Urinary bladder (tissue), 4 donors: ENCODE measurements at places on chromosomes 6 and 20. TPM values are rescaled to one million over a fixed set of nuclear protein-coding genes. Genes with fewer than 3 reads are reported as not detected.

- DNase-seq = peak; percentile 33
Observed at GRCh38 chr6:21033575-21034026, 499.3 kb downstream of the CDKAL1 start.

DNA sequence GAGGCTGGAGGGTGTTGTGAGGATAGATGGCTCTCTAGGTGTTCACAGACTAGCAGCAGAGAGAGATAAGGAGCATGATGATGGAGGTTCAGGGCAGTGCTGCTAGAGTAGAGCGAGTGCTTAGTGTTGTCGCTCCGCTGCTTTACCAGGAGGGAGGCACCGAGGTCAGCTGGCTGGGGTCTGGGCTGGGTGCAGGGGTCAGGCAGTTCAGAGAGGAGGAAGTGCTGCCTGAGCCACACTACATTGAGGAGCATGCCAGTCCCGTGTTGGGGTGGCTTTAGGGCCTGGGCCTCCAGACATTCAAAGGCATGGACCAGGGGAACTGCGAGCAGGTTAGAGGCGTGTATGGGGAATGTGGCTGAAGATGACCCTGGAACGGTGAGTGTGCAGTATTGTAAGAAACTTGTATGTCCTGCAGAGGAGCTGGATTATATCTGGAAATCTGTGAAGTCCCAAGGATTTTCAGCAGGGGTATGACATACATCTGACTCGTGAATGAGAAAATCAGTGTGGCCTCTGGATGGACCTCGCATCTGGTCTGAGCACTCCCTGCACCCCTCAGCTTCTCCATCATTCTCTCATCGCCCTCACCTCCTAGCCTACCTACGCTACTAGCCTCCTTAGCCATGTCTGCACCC lies 66.9 kb downstream of the IGF2R start:
- DNase-seq = no peak

- no peak for DNase-seq
Observed at GRCh38 chr20:49699200-49699992, 14.3 kb downstream of the B4GALT5 start.

DNA sequence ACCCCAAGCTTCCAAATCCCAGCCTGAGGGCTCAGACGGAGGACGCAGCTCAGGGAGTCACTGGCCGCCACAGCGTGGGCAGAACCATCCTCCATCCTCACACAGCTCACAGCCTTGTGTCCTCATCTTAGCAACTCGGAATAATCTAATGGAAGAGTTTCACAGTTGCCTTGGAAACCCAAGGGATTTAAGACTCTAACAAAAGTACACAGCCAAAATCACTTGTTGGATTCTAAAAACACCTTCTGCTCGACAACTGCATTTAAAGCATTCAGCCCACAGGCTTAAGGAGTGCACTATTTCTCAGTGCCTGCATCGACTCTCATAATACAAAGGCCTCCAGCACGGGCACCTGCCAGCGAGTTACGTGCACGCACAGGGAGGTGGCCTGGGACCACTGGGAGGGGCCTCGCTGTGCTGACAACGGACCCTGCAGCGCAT lies 45.4 kb downstream of the ZBTB46 start:
- no peak for DNase-seq

DNA sequence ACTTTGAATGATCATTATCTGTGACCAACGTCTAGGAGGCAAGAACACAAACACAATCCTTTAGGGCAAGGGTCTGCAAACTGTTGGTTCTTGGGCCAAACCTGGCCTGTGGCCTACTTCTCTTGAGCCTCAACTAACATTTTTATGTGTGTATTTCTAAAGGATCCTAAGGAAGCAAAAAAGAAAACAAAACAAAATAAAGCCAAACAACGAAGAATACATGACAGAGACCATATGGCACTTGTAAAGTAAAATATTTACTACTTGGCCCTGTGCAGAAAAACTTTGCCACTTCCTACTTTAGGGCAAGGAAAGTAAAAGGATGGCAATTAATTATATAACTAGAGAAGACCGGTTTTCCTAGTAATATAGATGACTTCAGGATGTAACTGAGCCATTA lies 1056.2 kb downstream of the EPHA7 start:
- DNase-seq = no peak

DNA sequence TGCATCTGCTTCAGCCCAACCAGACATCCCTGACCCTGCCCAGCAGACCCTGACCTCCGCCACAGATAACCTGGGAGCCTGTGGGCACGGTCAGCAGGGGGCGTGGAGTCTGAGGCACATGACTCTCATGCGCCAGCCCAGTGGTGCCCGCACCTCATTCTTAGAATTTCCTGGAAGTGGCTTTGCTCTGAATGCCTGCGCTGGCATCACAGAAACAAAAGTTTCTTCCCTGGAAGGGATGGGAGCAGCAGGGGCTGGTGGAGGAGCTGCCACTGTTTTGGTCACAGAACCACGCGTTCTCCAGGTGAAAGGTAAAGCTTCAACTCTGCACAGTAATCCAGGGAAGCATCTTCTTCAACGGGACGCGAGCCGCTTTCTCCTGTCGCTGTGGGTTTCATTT lies 67.9 kb upstream of the DUSP22 start:
- no peak for DNase-seq

DNA sequence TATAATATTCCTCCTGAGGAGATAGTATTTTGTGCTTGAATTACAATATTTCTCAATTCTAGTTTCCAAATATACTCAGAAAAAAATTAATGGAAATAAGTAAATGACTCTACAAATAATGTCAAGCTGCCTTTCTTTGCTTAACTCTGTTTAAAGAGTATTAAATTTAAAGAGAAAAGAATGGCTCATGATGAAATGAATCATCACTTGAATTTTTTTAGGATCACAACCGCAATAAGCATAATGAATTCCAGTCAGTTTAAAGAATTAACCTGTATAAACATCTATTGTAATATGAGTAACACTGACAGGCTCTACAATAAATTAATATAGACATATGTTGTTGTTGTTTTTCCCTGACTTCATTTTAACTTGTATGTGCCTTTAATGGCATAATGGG lies 266.2 kb upstream of the ADGRB3 start:
- DNase-seq = no peak

DNA sequence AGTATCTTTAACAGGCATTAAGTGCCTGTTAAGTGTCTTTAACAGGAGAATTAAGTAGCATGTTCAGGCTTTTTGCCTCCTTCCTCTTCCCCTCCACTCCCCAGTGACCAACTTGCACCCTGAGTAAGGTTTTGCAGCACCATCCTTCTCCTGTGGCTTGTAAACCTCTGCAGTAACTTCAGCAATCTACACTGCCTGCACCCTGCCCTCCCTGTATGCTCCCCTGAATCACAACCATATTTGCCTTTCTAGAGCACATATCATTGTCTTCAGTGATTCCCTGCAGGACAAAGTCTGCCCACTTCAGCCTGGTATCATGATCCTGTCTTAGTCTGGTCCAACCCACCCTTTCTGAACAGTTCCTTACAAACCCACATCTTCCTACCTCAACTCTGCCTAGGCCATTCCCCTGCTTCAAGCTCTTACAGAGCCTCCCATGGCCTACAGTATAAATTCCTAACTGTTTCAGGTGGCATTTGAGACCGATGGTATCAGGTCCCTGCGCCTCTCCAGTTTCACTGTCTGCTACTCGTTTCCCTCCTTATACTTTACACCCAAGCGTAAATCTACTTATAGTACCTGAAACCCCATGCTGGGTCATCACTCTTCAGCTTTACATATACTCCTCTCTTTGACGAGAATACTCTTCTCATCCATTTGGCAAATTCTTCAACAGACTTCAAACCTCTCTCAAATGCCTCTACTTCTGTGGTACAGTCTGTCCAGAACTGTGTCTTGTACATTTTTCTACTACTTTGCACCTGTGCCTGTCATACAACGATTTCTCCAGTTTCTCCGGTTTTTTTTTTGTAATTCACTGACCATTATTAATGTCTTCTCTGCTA lies 69.8 kb downstream of the ZHX3 start:
- no peak for DNase-seq

DNA sequence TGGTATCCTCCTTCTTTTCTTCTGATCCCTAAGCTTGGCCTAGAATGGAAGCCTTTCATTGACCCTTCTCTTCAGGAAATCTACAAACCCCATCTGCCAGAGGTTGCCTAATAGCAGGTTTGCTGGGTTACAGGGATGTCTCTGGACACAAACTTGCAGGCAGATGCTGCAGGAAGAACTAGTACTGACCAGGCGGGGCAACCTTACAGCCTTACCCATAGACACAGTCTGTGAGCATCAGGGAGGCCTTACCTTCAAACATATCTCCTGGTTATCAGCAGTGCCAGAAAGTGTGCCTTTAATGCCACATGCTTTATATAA lies 2.6 kb downstream of the SCUBE3 start:
- no peak for DNase-seq

- no peak for DNase-seq
Observed at GRCh38 chr6:15429141-15430110, 183.6 kb downstream of the JARID2 start.

BANF2 gene
- total RNA-seq = not detected

GPX5 gene
- not detected for total RNA-seq

RHAG gene
- 1.0 TPM for total RNA-seq

ZSCAN31 gene
- total RNA-seq = 21.5 TPM
